ENCODE measurements at places on chromosomes 13 and 19.

DNA sequence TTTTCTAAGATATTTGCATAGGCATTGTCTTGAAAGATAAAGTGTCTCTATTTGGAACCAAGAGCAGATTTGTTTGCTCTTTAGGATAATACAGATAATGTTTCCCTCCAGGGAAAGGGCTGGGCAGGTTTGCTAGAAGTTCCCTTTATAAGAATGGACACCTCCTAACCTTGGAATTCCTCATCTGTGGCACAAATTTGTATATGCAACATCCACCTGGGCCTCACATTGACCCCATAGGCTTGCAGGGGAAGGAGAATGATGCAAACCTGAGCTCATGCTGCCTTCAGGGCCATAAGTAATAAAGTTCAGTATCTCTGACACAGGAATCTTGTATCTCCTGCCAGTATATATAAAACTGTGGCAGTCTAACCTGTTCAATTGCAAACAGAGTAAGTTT, 508.4 kb upstream of the MIR17HG start:
- DNase-seq, result no peak
- no peaks in the 10 kb centered on the region for H3K4me1 ChIP-seq
- H3K27ac ChIP-seq, result no peak overlapping the region
- no peak overlapping the region for H3K4me3 ChIP-seq
- H3K27me3 ChIP-seq, result no peaks in the 10 kb centered on the region

DNA sequence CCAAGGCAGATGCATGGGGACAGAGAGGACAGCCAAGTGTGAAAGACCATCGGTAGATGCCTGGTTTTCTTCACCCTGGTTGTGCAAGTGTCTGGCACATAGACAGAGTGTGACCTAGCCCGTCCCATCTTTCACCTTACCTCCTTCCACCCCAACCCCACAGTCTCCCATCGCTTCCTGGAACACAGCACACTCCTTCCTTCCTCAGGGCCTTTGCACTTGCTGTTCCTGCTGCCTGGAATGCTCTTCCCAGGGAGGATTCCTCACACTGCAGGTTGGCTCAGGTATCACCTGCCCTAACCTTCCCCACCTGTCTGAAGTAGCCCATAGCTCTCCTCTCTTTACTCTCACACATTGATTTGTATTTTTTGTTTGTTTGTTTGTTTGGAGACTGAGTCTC, 3.0 kb downstream of the FIZ1 start:
- H3K27ac ChIP-seq, result peak overlapping the region; percentile 47
- DNase-seq, result no peak

DNA sequence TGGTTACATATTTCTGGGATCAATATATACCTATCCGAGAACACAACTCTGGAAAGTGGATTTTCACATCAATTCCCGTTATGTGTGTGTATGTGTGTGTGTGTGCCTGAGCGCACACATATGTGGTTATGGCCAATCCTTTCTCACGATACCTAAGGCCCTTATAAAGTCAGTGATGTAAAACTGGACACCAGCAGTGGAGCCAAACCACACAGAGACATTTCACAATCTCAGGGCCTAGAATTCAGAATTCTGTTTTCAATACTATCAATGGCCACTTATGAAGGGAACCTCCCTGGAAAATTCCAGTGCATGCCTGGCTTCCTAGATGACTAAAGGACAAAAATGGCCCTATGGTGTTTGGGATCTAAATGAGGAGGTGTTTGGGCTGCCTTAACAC, 187.3 kb upstream of the UBL3 start:
- H3K4me1 ChIP-seq, result no peaks in the 10 kb centered on the region
- no peak overlapping the region for H3K4me3 ChIP-seq
- H3K27ac ChIP-seq, result no peak overlapping the region
- DNase-seq, result no peak

GRCh38 chr13:45368571-45368970, 27.6 kb upstream of the TPT1 start:
- H3K4me1 ChIP-seq, result peaks cover 47% of the 10 kb centered on the region
- H3K27ac ChIP-seq, result peak overlapping the region; percentile 57
- no peak for DNase-seq
- H3K27me3 ChIP-seq, result no peaks in the 10 kb centered on the region
- H3K4me3 ChIP-seq, result no peak overlapping the region

GRCh38 chr19:8081569-8082550, 29.3 kb downstream of the CCL25 start:
- H3K4me3 ChIP-seq, result no peak overlapping the region
- no peaks in the 10 kb centered on the region for H3K36me3 ChIP-seq
- no peak overlapping the region for H3K27ac ChIP-seq

DNA sequence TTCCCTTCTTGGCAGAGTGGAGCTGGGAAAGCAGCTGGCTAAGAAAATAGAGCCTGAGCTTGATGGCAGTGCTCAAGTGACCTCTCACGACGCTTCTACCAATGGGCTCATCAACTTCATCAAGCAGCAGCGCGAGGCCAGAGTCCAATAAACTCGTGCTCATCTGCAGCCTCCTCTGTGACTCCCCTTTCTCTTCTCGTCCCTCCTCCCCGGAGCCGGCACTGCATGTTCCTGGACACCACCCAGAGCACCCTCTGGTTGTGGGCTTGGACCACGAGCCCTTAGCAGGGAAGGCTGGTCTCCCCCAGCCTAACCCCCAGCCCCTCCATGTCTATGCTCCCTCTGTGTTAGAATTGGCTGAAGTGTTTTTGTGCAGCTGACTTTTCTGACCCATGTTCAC, 4.3 kb upstream of the PDCD2L start:
- no peaks in the 10 kb centered on the region for H3K36me3 ChIP-seq
- no peaks in the 10 kb centered on the region for H3K27me3 ChIP-seq
- H3K4me1 ChIP-seq, result no peaks in the 10 kb centered on the region
- H3K4me3 ChIP-seq, result no peak overlapping the region
- H3K27ac ChIP-seq, result no peak overlapping the region
- no peak for DNase-seq

DNA sequence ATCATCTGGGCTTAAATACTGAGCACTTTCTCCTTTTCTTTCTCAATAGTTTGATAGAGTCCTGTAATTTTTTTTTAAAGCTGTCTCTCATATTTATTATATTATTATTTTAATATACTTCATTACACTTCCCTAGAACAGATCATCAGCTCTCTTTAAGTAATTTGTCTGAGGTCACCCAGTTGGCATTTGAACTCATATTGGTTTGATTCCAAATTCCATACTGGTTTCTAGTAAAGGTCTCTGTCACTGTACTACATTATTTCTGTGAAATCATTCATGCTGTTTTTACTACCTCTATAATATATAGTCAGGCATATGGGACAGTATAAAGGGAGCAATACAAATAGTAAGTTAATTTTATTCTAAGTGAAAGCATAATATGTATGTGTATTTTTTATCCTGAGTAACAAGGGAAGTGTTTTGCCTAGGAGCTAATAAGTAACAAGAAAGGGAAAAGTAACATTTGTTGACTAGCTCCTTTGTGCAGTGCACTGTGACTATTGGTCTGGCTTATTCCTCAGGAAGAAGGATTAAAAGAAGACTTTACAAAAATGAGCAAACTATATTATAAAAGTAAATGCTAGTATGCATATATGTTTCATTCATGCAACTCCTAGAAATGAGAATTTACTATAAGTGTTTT, 14.3 kb downstream of the LPAR6 start:
- no peak overlapping the region for H3K27ac ChIP-seq
- H3K4me1 ChIP-seq, result peaks cover 5% of the 10 kb centered on the region
- no peak overlapping the region for H3K4me3 ChIP-seq
- no peak for DNase-seq
- no peaks in the 10 kb centered on the region for H3K27me3 ChIP-seq

DNA sequence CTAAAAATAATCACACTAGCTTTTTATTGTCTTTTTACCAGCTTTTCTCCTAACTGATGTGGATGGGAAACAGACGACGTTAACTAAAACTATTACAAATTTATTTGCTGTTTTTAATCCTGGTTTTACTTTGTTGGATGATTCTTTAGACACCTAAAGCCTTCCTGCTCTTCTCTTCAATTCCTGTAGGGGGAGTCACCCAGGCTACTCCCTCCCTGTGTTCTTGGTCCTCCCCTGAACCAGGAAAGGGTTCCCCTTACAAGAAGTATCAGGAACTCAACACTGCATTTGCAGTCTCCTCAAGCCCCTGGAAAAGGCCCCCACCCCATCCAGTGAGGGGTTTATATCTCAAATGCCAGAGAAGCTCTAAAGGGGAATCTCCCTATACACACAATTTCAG, 206.1 kb downstream of the SUCLA2 start:
- no peak for DNase-seq
- no peak overlapping the region for H3K4me3 ChIP-seq
- no peaks in the 10 kb centered on the region for H3K27me3 ChIP-seq
- H3K27ac ChIP-seq, result no peak overlapping the region
- H3K36me3 ChIP-seq, result no peaks in the 10 kb centered on the region
- no peaks in the 10 kb centered on the region for H3K4me1 ChIP-seq

- no peak for DNase-seq
- H3K4me3 ChIP-seq, result no peak overlapping the region
- peaks cover 20% of the 10 kb centered on the region for H3K4me1 ChIP-seq
- H3K27ac ChIP-seq, result peak overlapping the region; percentile 62
- no peaks in the 10 kb centered on the region for H3K27me3 ChIP-seq
- H3K36me3 ChIP-seq, result no peaks in the 10 kb centered on the region
Observed at GRCh38 chr19:35214766-35215422, 13.6 kb downstream of the FAM187B start.

DNA sequence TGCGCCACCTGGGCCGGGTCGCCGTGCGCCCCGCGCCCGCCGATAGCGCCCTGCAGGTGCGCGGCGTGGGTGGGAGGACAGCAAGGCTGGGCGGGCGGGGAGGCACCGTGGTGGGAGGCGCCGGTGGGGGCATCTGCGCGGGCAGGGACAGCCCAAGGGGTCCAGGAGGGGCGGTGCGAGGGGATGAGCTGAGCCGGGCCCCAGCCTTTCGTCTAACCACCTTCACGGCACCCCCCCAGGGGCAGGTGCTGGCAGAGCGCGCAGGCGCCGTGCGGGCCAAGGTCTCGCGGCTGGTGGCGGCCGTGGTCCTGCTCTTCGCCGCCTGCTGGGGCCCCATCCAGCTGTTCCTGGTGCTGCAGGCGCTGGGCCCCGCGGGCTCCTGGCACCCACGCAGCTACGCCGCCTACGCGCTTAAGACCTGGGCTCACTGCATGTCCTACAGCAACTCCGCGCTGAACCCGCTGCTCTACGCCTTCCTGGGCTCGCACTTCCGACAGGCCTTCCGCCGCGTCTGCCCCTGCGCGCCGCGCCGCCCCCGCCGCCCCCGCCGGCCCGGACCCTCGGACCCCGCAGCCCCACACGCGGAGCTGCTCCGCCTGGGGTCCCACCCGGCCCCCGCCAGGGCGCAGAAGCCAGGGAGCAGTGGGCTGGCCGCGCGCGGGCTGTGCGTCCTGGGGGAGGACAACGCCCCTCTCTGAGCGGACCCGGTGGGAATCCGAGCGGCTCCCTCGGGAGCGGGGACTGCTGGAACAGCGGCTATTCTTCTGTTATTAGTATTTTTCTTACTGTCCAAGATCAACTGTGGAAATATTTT, 3.1 kb downstream of the KISS1R start:
- H3K4me3 ChIP-seq, result peak overlapping the region; percentile 36
- H3K4me1 ChIP-seq, result peaks cover 20% of the 10 kb centered on the region
- H3K36me3 ChIP-seq, result no peaks in the 10 kb centered on the region
- peaks cover 53% of the 10 kb centered on the region for H3K27me3 ChIP-seq
- no peak for DNase-seq
- no peak overlapping the region for H3K27ac ChIP-seq

GRCh38 chr19:31334849-31335624, 14.2 kb downstream of the TSHZ3 start:
- H3K27ac ChIP-seq, result no peak overlapping the region
- no peak overlapping the region for H3K4me3 ChIP-seq

DNA sequence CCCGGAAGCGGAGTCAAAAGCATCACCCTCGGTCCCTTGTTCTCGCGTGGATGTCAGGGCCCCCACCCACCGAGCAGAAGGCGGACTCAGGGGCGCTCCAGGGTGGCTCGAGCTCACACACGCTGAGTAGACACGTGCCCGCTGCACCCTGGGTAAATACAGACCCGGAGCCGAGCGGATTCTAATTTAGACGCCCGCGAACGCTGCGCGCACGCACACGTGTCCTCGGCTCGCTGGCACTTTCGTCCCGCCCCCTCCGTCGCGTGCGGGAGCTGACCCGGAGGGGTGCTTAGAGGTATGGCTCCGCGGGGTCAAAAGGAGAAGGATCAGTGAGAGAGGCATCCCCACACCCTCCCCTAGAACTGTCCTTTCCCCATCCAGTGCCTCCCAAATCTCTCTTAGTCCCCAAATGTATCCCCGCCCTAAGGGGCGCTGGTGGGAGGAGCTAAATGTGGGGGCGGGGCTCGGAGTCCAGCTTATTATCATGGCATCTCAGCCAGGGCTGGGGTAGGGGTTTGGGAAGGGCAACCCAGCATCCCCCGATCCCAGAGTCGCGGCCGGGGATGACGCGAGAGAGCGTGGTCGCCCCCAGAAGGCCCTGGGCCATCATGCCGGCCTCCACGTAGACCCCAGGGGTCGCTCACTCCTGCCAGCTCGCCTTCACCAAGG, 451 bp upstream of the ICAM5 start:
- peak overlapping the region; percentile 59 for H3K4me3 ChIP-seq
- no peak overlapping the region for H3K27ac ChIP-seq
- peaks cover 9% of the 10 kb centered on the region for H3K36me3 ChIP-seq
- peak; percentile 40 for DNase-seq

DNA sequence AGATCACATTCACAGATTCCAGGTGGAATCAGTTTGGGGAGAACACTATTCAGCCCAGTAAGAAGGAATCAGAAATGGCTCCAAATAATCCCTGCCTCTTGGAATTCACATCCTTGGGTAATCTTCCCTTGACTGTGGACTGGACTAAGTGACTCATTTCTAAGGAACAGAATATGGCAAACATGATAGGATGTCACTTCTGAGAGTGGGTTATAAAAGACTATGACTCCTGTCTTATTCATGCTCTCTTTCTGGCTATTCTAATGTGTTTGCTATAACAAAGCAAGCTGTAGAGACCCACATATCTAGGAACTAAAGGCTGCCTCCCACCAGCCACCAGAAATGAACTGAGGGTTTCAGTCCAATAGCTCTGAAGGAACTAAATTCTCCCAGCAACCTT, 37.8 kb downstream of the MBD3L2B start:
- no peaks in the 10 kb centered on the region for H3K36me3 ChIP-seq
- H3K27me3 ChIP-seq, result no peaks in the 10 kb centered on the region
- DNase-seq, result no peak
- H3K27ac ChIP-seq, result no peak overlapping the region

GRCh38 chr13:91572439-91572838, 174.0 kb downstream of the GPC5 start:
- H3K4me3 ChIP-seq, result no peak overlapping the region
- DNase-seq, result no peak
- H3K36me3 ChIP-seq, result no peaks in the 10 kb centered on the region

DNA sequence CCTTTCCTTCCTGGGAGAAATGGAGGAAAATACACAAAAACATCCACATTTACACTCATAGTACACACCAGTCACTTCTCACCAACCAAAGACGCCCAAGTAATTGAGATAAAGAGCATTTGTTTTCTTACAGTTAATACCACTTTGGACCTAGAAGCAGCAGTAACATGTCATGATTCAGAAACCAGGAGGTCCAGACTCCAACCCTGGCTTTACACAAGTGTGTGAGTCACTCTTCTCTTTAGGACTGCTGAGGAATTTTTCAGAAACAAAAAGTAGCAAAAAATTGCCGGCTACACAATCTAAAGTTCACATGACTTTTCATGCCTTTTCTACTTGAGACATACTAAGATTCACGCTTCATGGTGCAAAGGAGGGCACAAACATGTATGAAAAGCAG, 42.1 kb downstream of the TUBGCP3 start:
- no peaks in the 10 kb centered on the region for H3K4me1 ChIP-seq
- H3K27ac ChIP-seq, result no peak overlapping the region
- H3K27me3 ChIP-seq, result no peaks in the 10 kb centered on the region
- no peak overlapping the region for H3K4me3 ChIP-seq
- peaks cover 13% of the 10 kb centered on the region for H3K36me3 ChIP-seq
- DNase-seq, result no peak

All from psoas muscle (tissue), 8 donors.